ENCODE measurements at places on chromosomes 16 and 17. TPM values are rescaled to one million over a fixed set of nuclear protein-coding genes. Genes with fewer than 3 reads are reported as not detected.

Gene KRTAP2-1
- total RNA-seq = not detected

DNA sequence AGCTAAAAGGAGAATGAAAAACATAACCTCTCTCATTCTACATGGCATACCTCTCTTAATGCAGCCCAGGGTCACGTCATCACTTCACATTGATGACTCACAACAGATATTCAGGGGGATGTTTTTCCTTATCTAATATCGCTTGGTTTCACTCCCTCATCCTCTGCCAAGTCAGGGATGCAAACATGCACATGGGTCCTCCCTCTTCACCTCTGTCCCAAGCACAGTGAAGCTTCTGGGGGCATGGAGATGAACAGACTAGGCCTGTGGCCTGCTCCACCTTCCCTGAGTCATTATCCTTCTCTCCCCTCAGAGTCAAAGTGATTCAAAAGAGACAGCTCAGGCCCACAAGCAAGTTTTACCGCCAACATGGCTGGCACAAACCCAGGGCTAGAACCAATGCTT, 2.3 kb upstream of the MT2A start:
- no peak overlapping the region for H3K4me3 ChIP-seq
- H3K27me3 ChIP-seq = no peaks in the 10 kb centered on the region
- no peaks in the 10 kb centered on the region for H3K36me3 ChIP-seq
- DNase-seq = peak; percentile 77
- peak overlapping the region; percentile 95 for H3K27ac ChIP-seq
- peaks cover 14% of the 10 kb centered on the region for H3K4me1 ChIP-seq

DNA sequence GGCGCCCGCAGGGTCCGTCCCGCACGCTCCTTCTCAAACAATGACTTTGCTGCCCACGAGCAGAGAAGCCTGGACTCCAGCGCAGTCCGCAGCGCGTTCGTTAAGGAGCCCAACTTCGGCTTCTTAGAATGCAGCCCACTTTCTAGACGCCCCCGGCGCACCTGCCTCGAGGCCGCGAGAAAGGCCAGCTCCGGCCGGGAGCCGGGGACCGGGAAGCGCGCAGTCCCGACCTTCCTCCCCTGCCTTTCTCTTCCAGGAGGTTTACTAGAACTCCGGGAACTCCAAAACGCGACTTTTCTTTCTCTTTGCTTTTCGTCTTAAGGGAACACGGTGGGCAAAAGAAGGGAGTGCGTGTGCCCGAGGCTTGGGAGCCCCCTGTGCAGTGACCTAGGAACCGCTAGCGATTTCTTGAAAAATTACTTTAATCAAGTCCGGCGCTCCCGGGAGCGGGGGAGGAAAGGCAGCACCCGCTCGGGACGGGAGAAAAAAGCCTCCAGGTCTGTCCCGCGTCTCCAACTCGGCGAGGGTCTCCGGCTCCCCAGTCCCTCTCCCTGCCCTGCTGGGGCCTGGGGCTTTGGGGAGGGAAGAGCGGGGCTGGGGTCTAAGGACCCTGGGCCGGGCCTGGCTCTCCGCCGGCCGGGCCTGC, 2.6 kb downstream of the HNF1B start:
- H3K36me3 ChIP-seq = no peaks in the 10 kb centered on the region
- peaks cover 76% of the 10 kb centered on the region for H3K27me3 ChIP-seq
- H3K27ac ChIP-seq = no peak overlapping the region

DNA sequence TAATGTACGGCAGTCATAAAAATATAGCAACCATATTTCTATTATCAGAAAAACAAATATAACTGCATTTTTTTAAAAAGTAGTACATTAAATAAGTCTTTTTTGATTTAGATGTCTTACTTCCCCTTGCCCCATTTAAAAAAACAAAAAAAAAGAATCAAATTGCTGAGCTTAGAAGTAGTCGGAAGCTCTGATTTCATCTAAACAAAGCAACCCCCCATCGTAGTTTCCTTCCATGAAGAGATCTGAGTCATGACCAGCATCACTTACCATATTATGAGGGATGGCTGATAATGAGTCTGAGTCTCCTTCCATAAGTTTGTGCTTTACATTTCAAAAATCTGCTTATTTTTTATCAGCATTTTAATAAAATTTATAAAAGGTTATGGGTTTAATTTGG, 86.2 kb downstream of the ITFG1 start:
- H3K36me3 ChIP-seq = no peaks in the 10 kb centered on the region
- H3K27ac ChIP-seq = no peak overlapping the region
- no peak overlapping the region for H3K4me3 ChIP-seq
- DNase-seq = no peak

Gene KCTD2
- 22.0 TPM for total RNA-seq

GRCh38 chr16:1731073-1731472, 25.1 kb downstream of the MAPK8IP3 start:
- H3K27me3 ChIP-seq = no peaks in the 10 kb centered on the region
- no peak for DNase-seq
- H3K36me3 ChIP-seq = no peaks in the 10 kb centered on the region
